ENCODE measurements at places on chromosomes 4 and X. TPM values are rescaled to one million over a fixed set of nuclear protein-coding genes. Genes with fewer than 3 reads are reported as not detected.

PPARGC1A gene
- 96.3 TPM for total RNA-seq

STPG2 gene
- 0.22 TPM for total RNA-seq

- no peak for DNase-seq
Measured at GRCh38 chrX:153626863-153627674, 19.9 kb upstream of the DUSP9 start.

- DNase-seq: no peak
Measured at GRCh38 chr4:127469542-127469941, 163.2 kb upstream of the INTU start.

- no peak for DNase-seq
Measured at GRCh38 chrX:99703473-99703872, 706.6 kb downstream of the PCDH19 start.

PROM1 gene
- 6.1 TPM for total RNA-seq

Measured in heart left ventricle (tissue), 16 donors.